ENCODE measurements at places on chromosomes 5 and 9.

- no peak for DNase-seq
These were observed 85.9 kb upstream of the FAM120A start for GRCh38 chr9:93365427-93366118.

GRCh38 chr9:61668846-61669245, 479.0 kb downstream of the SPATA31A7 start:
- DNase-seq = peak; percentile 26

DNA sequence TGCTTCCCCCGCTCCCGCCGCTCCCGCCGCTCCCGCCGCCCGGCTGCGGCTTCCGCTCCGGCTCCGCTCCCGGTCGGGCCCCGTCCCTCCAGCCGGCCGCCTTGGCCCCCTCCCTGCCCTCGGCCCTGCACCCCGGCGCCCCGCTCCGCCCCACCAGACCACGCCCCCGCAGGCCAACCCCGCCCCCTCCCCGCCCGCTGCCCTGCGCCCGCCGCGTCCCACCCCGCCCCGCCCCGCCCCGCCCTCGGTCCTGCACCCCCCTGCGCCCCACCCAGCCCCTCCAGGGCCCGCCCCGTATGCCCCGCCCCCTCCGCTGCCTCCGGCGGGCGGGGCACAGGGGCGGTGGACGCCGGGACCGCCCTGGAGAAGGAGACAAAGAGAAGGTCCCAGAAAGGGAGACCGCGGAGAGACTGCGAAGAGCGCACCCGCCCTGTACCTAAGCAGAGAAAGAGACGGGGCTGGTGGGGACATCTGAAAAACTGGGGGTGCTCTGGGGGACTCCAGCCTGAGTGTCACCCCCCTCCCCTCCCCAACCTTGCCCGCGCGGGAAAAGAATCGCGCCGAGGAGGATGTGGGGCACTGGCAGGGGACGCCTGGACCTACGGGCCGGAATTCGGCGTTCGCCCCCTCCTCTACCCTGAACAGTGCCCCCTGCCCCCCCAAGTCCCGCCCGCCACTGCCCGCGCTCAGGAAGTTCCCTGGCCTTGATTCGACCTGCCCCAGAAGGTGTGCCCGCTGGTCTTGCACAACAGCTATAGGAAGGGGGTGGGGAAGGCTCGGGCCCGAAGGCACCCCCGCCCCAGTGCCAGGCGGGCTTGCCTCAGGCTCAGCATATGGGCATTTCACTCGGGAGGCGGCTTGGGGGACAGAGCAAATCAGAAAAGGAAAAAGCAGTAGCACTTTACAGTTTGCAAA, 42.8 kb upstream of the STXBP1 start:
- DNase-seq = peak; percentile 86

- DNase-seq = no peak
These were observed 79.4 kb downstream of the SFXN1 start for GRCh38 chr5:175557778-175558177.

- no peak for DNase-seq
These were observed 86.0 kb downstream of the TRPC7 start for GRCh38 chr5:136279314-136279713.

Data from coronary artery (tissue), 2 donors.